ENCODE measurements at places on chromosomes 6 and 20.

DNA sequence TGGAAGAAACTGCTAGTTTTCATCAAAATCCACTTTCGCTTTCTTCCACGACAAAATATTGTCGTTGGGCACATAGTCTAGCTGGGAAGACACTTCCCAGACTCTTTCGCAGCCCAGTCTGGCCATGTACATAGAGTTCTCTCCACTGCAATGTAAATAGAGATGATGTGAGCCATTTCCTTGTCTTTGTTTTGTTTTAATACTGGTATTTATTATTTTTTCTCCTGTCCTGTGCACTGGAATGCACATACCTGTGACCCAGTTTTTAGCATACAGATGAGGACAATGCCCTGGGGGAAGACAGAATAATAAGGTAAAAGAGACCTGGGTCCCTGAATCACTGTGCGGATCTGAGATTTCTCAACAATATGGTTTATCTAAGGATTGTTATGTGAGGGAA is 149.5 kb upstream of the BMP5 start:
- no peak for DNase-seq

GRCh38 chr6:304833-305370 is 12.6 kb downstream of the DUSP22 start:
- DNase-seq: no peak

DNA sequence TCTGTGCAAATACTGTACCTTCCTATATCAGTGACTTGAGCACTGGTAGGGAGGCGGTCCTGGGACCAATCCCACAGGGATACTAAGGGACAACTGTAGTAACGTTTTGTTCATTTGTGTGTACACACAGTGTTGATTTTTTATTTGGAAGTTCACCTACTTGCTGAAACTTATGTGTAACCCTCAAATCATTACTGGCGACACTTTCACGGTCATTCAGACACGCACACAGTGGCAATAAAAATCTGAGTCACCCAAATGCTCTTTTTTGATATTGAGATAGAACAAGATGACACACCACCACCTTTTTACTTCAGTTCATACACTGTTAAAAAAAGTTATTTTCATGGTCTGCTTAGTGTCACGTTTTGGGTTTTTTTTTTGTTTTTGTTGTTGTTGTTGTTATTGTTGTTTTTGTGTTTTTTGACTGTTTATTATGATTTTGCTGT is 79.8 kb downstream of the QKI start:
- DNase-seq: no peak

DNA sequence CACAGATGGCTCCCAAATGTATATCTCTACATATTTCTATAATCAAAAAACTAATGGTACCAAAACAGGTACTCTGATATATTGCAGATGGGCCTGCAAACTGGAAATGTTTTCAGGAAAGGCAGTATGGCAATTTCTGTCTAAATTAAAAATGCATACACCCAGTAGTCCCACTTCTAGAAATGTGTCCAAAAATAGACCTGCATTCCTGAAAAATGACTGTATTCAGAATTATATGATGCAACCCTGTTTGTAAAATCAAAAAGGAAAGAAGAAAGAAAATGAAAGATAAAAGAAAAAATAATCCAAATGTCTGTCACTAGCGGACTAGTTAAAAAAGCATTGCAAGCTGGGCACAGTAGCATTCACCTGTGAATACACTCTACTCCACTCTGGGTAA is 12.9 kb upstream of the MICB start:
- DNase-seq: no peak

- no peak for DNase-seq
Measured at GRCh38 chr6:25342802-25343201, 63.6 kb downstream of the CARMIL1 start.

GRCh38 chr20:40438161-40438830 is 250.7 kb downstream of the MAFB start:
- no peak for DNase-seq

DNA sequence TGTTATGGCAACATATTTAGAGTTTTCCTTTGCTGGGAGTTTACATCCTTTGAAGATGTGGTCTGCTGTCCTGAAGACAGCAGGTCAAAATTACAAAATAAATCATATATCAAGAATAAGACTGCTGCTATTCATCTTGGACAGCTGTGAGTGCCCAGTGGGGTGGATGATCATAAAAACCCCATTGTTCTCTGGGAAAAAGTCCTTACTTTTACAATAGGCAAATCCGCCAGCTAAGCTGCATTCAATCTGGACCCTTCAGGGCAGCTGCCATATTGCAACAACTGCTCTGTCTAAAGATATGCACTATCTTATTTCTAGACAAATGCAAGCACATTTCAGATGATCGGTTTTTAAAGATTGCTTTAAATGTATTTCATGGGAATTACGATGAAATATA is 19.4 kb downstream of the CASS4 start:
- no peak for DNase-seq

DNA sequence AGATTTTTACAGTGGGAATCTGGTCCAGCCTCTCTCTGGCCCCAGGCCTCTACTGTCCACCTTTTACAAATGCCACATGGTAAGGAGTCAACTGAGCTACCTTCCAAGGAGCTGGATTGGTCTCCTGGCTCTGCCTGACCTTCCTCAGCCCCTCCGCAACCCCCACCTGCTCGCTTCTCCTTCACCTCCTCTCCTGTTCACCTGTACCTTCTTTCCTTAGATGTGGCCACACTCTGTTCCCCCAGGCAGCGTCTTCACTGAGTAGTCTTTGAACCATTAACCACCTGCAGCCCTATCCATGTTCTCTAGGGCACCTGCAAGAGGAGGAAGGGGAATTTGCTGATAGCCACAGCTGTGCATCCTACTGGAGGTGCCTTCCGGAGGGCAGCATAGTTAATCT is 55.3 kb upstream of the DDR1 start:
- no peak for DNase-seq

DNA sequence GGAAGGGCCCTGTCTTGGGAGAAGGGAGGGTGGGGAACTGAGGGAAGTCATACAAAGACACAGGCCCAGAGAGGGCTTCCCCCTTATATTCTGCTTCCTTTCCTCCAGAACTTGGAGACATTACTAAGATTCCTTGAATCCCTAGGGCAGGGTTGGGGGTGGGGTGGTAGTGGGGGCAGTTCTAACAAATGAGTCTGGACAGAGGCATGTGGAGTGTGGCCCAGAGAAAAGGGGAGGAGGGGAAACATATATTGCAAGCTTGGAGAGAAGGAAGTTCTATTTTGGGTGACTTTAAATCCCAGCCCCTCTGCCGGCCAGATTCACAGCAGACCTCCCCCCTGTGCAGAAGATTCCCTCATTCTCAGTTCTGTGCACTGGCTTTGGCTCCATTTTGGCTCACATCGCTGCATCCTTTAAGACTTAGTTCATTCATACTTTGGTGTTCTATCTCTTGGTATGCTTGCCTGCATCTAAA is 43.7 kb downstream of the DAAM2 start:
- DNase-seq: no peak

- no peak for DNase-seq
Measured at GRCh38 chr20:45924391-45925261, 9.9 kb upstream of the PCIF1 start.

DNA sequence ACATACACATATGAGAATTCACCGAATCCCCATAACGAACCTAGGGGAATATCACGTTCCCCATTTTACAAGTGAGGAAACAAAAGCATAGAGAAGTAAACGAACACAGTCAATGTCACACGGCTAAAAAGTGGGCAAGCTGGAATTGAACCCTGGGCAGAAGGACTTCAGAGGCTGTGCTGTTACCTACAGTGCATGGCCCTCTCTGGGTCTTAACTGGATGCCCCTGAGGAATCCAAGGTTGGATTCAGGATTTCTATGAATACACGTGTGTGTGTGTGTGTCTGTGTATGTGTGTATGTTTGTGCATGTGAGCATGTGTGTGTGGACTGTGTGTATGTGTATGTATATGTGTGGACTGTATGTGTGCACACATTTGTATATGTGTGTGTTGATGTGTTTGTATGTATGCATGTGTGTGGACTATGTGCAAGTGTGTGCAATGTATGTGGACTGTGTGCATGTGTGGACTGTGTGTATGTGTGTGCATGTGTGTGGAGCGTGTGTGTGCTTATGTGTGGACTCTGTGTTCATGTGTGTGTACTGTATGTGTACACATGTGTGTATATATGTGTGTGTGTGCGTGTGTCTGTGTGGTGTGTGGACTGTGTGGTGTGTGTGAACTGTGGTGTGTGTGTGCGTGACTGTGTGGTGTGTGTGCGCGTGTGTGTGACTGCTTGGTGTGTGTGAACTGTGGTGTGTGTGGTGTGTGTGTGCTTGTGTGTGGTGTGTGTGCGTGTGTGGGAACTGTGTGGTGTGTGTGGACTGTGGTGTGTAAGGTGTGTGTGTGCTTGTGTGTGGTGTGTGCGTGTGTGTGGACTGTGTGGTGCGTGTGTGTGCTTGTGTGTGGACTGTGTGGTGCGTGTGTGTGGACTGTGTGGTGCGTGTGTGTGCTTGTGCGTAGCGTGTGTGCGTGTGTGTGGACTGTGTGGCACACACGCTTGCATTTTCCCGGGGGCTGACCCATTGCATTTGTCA is 49.0 kb downstream of the HNF4A start:
- DNase-seq: no peak

DNA sequence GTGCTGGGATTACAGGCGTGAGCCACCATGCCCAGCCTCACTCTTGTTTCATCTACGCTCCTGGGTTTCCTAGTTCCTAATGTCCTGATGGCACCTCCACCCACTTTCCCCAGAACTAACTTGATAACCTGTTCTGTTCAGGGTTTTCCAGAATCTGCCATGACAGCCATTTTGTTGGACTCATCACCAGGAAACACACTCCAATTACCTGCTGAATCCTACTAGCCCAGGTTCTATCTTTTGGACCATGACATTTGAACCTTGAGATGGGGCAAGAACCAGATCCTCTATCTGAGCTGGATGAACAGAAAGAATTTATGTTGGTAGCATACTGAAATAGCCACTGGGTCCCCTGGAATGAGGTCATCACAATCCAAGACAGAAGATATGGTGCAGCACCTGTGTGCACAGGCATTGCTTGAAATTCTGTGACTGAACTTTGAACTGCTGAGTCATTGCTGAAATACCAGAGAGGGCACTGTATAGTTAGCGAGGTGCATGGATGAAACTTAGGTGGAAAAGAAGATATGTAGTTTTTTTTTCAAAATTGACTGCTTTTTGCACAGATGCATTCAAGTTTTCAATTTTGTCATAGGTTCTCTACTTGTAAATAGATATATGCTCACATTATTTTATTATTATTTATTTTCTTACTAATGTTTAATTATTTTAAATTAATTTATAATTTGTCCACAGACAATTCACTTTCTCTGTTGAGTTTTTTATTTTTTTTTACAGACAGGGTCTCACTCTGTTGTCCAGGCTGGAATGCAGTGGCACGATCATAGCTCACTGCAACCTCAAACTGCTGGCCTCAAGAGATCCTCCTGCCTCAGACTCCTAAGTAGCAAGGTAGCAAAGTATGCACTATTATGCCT is 42.8 kb upstream of the TASP1 start:
- no peak for DNase-seq

GRCh38 chr6:161890832-161891297 is 617.0 kb upstream of the AGPAT4 start:
- no peak for DNase-seq

DNA sequence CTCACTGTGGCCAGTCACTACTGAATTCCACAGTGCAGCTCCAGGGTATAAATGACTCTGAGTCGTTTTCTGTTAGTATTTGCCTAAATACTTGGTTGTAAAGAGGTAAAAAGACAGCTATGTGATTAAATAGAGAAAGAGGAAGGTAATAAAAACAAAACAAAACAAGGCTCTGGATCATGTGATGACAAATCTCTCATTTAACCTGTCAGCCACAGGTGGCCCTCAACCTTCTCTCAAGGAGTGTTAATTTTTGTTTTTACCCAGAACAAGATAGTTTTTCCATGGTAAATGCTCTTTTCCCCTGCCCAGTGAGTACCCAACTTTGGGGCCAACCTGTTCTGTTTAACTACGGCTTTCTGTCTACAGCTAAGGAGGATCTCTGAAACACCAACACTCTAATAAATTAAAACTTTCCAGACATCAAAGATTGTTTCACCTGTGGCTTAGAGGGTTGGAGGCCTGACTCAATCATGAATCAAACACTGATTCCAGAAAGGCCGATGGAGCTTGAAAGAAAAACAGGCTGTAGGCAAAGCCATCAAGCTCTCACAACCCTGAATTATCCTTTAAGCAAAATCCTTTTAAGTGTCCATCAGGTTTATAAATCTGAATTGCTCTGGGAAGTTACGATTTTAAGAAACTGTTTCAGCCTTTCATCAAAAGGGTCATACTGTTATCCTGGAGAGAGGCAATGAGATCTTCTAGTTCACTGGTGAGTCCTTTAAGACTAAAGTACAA is 81.5 kb upstream of the BCLAF1 start:
- DNase-seq: no peak

- no peak for DNase-seq
Measured at GRCh38 chr6:24666097-24666640, 530 bp downstream of the TDP2 start.

DNA sequence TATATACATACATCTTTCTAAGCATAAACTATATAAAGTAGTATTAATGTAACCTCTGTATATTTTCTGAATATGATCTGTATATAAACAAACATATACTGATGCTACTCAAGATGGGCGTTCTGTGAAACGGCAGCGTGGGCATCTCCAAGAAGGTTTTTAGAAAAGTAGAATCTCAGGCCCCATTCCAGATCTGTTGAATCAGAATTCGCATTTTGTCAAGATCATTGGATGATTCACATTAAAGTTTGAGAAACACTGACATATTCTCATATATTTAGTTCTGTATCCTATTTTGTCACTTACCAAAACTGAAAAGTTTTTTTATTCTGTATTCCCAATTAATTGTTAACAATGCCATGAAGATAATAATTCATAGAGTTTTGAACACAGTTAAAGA is 5.5 kb downstream of the C6orf141 start:
- DNase-seq: no peak

DNA sequence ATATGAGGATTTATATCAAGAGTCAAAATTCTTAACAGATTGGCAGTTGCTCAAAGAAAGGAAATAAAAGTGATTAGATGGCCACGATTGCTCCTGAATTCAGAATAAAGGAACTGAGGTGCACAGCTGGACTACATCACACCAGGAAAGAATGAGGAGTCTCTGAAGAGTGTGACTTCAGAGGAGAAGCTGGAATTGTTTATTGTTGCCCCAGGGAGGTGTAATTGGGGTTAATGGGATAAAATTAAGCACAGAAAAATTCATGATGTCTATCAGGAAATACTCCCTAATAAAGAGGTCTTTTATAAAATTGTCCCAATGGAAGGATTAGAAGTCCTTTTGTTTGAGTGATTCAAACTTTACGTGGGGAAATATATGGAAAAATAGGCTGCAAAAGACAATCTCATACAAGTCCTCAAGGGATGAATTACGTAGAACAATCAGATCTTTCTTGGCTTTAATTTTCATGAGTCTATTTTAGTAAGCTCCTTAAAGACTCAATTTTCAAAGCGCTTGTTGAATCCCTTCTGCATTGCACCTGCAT is 208.6 kb upstream of the RNF217 start:
- no peak for DNase-seq

- DNase-seq: no peak
Measured at GRCh38 chr6:169320013-169320412, 66.4 kb upstream of the THBS2 start.

- DNase-seq: no peak
Measured at GRCh38 chr6:158620963-158621693, 23.4 kb downstream of the DYNLT1 start.
